ENCODE measurements at places on chromosomes 16 and 17.

GRCh38 chr17:72976971-72977770 is 115.3 kb downstream of the SLC39A11 start:
- DNase-seq: no peak

GRCh38 chr16:10629592-10629963 is 49.2 kb upstream of the EMP2 start:
- DNase-seq: no peak

DNA sequence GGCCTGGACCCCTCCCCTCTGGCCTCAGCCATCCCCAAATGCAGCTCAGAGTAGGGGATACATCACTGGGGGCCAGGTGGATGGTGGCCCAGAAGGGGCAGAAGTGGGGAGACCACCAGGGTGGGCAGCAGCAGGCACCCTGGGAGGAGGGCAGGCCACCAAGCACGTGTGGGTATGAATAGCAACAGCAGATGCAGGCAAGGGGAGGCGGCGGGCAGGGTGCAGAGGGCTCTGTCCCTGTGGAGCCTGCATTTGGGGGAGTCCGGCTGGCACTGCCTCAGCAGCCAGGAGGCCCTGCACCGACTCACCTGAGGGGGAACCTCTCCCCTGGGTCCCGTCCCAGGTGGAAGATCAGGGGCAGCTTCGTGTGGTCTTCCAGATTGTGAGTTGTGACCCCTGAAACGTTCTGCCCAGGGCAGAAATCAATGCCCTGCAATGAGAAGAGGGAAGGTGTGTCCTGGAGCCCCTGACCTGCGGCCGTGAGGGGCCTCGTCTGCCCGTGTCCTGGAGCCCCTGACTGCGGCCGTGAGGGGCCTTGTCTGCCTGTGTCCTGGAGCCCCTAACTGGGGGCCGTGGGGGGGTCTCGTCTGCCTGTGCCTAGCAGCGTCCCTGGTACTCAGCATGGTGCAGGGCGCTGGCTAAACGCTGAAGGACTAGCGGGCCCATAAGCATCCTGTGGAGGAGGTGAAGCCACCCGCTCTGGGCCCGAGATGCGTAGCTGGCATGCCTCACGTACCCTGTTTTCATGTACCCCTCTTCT is 10.7 kb upstream of the APRT start:
- no peak for DNase-seq

DNA sequence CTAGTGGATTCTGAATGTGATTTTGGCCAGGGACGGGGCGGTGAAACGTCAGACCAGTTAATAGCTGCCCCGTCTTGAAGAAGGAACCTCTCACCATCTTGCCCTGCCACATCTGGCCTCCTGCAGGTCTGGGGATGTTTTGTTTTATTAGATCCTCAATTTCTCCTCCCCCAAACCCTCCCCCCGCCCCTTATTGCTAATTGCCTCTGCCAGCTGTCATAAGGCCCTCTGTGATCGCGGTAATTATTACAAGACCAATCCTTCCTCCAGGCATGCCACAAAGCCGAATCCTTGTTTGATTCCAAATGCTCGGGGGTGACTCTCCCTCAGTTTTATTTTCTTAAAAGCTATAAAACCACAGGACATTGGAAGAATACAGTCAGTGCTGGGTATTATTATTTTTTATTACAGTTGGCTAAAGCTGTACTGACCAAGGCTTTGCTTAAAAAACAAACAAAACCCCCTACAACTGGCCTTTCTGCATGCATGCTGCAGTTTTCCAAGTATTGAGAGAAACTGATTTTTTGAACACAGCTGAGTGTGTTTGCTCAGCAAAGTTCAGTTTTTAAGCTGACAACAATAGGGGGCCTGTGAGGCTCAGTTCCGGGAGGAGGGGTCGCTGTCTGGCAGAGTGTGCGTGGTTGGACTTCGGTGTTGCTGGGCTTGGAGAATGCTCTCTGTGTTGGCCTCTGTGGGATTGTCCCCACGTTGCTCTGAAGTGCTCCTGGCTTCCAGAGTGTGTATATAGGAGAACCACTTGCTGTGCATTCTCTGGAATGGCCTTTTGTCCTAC is 1.7 kb downstream of the KSR1 start:
- DNase-seq: no peak

DNA sequence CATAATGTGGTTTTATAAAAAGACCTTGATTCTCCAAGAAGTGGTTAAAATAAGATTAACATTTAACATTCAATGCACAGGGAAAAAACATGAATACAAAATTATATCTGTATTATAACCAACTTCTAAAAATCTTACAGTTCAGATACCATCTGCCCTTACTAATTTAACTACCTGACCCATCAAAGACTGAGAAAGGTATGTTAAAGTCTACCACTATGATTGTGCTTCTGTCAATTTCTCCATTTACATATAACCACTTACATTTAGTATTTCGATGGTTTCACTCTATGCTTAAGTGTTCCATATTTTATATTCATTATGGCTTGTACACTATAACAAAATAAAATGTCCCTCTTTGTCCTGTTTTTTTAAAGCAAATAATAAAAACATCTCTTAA is 14.6 kb downstream of the AP1G1 start:
- DNase-seq: no peak

DNA sequence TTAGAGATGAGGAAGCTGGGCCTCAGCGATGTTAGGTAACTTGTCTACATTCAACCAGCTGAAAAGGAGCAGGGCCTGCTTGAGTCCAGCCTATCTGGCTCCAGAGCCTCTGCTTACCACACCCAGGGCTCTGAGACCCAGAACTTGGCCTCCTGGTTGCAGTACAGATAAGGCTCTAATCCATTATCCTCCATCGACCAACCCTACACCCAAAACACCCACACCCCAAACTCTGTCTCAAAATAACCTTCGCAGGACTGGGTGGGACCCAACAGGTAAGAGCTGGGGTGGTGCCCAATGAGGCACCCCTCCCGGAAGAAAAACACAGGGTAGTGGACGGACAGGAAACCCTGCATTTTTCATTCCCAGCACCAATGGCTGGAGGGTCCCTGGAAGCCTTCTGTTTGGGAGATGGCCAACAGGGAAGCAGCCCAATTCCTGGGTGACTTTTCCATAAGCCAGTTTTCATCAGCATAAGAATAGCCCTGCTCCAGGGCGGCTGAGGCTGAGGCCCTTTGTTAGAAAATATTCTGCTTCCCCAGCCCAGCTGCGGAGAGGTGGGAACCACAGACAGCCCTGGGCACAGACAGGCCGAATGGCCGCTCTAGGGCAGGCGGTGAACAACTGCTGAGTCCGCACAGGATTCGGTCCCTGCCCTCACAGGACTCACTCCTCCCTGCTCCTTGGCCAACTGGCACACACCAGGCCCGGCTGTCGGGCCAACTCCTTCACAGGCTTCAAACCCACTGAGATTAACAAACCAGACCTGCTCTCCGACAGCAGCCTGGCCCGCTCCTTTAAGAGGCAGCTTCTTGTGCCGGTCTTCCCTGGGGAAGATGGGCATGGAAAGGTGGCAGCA is 9.8 kb downstream of the SMIM5 start:
- DNase-seq: no peak

DNA sequence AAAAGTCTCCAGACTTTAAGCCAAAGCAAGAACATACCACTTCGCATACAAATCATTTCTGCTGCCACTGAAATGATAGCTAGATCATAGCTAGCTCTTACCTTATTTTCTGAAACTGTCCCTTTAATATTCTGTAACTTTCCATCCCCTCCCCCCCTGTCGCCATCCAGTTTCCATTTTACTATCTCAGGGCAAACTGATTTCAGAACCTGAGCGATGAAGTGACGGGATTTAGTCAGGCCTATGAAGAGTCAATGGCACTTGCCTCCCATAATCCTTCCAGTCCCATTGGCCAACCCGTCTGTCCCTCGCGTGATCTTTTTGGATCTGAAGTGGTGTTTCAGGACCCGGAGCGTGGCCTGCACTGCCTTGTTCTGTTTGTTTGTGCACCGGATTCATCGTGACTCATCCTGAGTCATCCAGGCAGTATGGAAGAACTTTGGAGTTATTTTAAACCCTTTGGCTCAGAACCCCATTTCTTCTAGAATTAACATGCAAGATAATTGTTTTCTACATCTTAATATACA is 199.8 kb upstream of the CHMP6 start:
- DNase-seq: no peak

- no peak for DNase-seq
Measured at GRCh38 chr16:82987767-82988166, 361.0 kb downstream of the CDH13 start.

All from amygdala (tissue), 56 donors.